Endothelial cell (in vitro differentiated cells): ENCODE measurements at places on chromosomes 12 and 14.

DNA sequence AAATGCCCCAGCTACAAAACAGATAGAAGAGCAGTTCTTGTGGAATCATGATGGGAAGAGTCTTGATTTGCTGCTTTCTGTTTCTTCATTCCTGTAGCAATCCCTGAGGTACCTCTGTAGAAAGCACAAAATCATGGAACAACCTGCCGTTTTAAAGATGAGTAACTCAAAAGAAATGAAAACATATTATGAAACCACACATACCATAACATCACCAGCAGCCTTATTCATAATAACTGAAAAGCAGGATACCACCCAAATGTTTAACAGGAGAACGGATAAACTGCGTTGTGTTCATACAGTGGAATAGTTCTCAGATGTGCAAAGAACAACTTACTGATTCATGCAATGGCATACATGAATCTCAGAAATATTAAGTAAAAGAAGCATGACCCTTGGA, 188.1 kb downstream of the RGS6 start:
- no peak for DNase-seq

DNA sequence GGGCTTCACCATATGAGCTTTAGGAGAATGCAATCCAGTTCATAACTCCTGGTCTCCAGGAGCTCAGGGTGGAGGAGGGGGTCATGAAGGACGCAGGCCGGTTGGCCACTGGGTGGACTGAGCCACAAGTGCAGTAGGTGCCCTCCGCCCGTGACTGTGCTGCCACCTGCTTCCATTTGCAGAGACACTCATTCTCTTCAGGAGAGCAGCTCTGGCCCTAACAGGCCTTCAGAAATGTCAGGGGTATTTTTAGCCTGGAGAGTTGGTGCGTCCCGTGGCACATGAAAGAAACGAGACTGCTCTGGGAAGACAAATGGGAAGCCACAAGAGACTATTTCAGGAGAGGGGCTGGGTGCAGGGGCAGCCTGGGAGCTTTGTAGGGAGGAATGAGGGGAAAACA, 74.6 kb upstream of the MYL2 start:
- no peak for DNase-seq

DNA sequence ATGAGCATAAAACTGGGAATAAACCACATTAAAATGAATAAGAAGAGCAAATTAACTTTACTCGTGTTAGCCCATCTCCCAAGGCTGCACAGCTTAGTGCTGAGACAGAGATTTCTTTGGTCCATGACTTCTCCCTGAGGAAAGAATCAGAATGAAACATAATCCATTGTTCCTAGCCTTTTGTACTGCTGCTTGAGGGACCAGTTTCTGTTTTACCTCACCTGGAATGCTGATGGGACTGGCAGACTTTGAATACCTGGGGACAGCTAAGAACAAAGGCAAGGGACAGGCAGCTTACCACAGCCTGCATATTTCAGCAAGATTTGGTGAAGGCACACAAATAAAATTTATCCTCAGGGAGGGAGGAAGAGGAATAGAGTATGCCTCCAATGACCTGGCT, 401.6 kb downstream of the CCDC91 start:
- no peak for DNase-seq

- DNase-seq: no peak
Measured at GRCh38 chr14:54640506-54640905, 73.6 kb downstream of the SAMD4A start.

- DNase-seq: no peak
Measured at GRCh38 chr14:55813630-55814029, 233.6 kb downstream of the KTN1 start.

DNA sequence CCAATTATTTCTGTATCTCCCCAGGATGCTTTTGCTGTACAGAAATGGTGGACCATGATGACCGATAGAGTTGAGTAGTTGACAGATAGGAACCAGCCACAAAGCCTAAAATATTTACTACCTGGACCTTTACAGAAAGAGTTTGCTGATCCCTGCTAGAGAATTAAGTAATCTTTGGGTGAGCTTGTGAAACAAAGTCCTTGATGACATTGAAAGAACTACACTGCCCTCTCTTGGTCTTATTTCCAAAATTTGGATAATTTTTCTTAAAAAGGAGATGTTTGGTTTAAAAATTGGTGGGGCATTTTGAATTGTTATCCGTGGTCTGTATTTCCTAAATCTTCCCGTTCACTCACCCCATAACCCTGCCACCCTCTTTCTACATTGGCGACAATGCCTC, 13.7 kb upstream of the TCTN1 start:
- no peak for DNase-seq
